ENCODE measurements at places on chromosomes 12 and 14.

GRCh38 chr14:37791384-37792036 lies 196.1 kb downstream of the TTC6 start:
- no peak for DNase-seq

GRCh38 chr12:28059668-28060067 lies 87.1 kb upstream of the PTHLH start:
- DNase-seq = no peak

DNA sequence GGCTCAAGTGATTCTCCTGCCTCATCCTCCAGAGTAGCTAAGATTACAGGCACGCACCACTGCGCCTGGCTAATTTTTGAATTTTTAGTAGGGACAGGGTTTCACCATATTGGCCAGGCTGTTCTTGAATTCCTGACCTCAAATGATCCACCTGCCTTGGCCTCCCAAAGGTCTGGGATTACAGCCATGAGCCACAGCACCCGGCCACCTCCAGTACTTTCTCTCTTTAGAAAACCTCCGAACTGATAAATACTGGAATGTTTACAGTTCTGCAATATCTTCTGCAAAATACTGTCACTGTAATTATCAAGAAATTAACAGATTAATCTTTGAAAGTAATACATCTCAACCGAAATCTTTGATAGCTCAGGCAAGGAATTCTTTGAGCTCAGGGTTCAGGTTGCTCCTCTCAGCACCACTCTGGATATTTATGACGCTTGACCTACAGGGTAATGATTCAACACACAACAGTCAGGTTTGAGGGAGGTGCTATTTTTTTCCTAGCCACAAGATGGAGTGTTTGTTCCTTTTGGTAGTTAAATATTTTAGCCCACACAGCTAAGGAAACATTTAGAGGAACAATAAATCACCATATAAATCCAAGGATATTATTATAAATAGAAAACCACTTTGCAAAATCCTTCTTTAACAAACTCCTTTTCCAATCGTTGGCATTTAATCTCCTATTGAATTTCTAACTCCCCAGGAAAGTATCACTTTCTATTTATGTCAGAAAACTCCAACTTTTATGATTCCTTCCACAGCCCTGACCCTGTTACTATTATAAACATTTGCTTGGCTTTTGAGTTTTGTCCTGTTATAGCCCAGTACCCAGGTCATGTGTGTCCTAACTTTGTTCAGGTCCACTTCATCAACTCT lies 48.6 kb upstream of the GTF2A1 start:
- DNase-seq = peak; percentile 37

DNA sequence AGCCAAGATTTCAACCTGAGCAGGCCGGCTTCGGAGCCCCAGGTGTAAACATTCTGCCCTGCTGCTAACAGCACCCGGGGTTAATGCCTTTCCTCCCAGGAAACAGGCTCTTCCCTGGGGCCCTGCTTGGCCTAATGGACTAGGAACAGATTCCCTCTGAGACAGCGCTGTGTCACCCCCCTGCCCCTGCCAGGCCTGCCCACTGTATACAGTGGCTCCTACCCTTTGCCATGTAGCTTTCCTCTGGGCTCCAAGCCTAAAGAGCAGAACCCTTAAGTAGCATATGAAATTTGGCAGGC lies 28.3 kb upstream of the BCDIN3D start:
- DNase-seq = no peak

GRCh38 chr14:81555051-81555450 lies 21.4 kb upstream of the SEL1L start:
- DNase-seq = no peak

DNA sequence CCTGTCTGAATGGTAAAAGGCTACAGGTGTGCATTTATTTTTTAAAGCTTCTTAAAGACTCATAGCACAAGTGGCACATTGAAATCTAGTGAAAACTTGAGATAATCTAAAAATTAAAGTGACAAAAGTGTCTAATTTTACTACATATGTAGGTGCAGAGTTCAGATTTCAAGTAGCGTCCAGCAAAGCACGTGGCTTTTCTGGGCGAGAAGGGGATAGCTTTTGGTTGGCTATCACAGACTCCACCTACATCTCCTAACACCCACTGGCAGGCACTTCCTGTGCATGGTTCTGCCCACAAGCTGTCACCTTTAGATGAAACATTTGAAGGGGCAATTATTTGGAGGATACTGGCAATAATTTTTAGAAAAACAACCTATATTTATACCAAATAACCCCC lies 1.9 kb upstream of the PITPNM2 start:
- no peak for DNase-seq

GRCh38 chr12:7892186-7892980 lies 19.7 kb upstream of the SLC2A14 start:
- DNase-seq = no peak

DNA sequence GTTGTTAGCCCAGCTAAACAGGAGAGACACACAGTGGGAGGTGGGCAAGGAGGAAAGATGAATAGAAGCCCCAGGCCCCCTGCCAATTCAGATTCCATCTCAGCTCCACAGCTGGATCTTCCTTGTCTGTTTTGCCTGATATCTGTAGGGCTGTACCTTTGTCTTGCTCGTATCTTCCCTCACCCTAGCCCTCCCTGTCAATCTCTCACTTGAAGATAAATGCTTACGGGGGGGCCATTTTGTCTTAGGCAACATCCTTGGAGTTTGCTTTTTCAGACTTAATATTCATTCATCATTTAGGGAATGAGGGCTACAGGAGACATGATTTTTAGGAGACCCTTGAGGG lies 2.4 kb downstream of the KIF5A start:
- no peak for DNase-seq

DNA sequence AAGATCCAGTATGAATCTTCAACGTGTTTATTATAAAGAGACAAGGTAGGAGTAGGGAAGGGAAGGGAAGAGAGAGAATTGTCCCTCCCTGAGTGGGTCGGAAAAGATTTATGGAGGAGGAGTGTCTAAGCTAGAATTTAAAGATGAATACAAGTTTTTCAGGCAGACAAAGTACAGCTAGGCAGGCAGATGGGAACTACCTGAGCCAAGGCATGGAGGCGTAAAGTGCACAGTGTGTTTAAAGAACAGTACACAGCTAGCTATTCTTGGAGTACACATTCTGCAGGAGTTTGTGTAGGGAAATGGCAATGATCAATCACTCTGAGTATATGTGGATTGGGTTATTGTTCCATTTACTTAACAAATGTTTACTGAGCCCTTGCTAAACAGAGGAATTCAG lies 20.1 kb downstream of the PLEKHG7 start:
- DNase-seq = no peak

GRCh38 chr14:35551081-35551480 lies 17.1 kb downstream of the INSM2 start:
- no peak for DNase-seq

- DNase-seq = no peak
Measured at GRCh38 chr14:69992564-69992963, 113.3 kb downstream of the SMOC1 start.

DNA sequence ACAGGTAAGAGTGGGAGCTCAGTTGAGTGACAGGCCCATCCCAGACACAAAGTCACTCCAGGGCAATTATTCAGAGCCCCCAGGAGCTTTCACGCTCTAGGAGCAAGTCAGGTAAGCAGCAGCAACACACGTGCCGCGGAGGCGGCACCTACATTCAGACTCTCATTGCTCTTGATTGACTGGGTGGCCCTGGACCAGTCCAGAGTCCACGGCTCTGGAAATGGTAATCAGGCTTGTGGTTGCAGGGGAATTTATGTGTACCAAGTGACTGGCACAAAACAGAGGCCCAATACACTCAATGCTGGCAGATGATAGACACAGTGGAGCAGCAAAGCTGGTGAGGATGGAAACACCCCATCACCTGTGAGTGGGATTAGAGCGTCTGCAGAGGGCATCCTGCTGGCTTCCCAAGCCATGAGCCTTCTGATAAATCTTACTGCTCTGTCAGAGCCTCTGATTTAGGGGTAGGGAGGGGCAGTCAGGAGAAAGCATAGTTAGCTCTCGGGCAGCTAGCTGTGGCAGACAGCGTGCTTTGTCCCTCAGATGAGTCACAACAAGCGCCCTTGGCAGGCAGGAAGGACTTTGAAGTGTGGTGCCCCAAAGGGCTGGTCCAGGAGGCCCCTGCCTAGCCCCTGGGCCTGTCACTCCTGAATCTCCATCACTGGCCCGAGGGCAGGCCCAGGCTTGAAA lies 344.7 kb downstream of the CACNA1C start:
- no peak for DNase-seq

DNA sequence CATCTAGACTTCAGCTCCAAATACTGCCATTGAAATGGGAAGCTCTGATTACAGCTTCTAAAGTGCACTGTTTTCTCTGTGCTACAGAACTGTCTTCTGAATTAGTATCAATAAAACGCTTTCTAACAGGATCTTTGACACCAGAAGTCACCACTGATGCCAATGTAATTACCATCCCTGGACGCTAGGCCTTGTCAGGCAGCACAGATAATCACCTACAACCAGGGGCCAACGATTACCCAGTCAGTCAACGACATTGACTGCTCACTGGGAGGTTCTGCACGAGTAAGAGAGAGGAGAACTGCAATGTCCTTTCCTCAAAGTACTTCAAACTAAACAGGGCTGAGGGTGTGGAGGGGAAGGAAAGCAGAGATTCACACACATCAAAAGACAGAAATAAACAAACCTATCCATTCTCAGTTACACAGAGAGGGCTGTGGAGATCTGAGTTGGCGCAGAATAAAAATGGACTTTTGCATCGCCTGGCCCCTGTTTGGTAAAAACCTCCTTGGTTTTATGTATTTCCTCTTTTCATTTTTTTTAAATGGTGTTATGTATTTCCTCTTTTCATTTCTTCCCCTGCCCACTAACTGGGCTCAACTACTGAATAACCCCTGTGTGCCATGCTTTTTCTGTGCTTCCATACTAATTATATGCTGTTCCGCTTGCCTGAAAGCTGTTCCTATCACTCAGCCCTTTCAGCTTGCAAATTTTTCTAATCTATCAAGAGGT lies 492.2 kb downstream of the APAF1 start:
- no peak for DNase-seq

DNA sequence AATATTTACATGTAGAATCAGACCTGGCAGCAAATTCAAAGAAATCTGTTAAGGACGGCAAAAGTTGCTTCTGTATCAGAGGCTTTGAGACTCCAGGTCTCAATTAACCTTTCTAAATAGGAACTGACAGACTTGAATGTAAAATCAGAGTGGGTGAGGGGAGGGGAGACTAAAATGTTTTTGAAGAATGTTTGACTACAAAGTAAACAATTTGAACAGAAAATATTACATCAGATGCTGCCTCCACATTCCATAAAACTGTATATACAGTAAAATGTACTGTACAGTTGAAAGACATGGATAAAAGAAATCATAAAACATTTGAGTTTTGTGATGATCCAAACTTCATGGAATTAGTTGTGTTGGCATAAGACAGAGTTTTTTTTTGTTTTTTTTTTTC lies 49.5 kb upstream of the POC1B start:
- no peak for DNase-seq

GRCh38 chr14:54346257-54346656 lies 50.5 kb upstream of the CDKN3 start:
- no peak for DNase-seq

Measured in HS-5 (cell line).